Right atrium auricular region (tissue), 2 donors: ENCODE measurements at places on chromosomes 3 and 15.
A peak's percentile ranks its signal among the peaks of the same experiment; 100 is the strongest.

GRCh38 chr3:151751161-151751560 is 17.4 kb downstream of the AADACL2 start:
- no peaks in the 10 kb centered on the region for H3K4me1 ChIP-seq
- no peak overlapping the region for H3K27ac ChIP-seq
- no peak for DNase-seq
- H3K4me3 ChIP-seq, result no peak overlapping the region
- H3K27me3 ChIP-seq, result no peaks in the 10 kb centered on the region

GRCh38 chr3:187066228-187066995 is 72.9 kb downstream of the RPL39L start:
- no peak for DNase-seq
- no peaks in the 10 kb centered on the region for H3K4me1 ChIP-seq
- no peak overlapping the region for H3K27ac ChIP-seq
- no peaks in the 10 kb centered on the region for H3K27me3 ChIP-seq
- H3K36me3 ChIP-seq, result no peaks in the 10 kb centered on the region

- no peak for DNase-seq
- H3K4me3 ChIP-seq, result no peak overlapping the region
- H3K36me3 ChIP-seq, result no peaks in the 10 kb centered on the region
- H3K27me3 ChIP-seq, result no peaks in the 10 kb centered on the region
These were observed 534.6 kb upstream of the ROBO2 start for GRCh38 chr3:76505202-76505845.

DNA sequence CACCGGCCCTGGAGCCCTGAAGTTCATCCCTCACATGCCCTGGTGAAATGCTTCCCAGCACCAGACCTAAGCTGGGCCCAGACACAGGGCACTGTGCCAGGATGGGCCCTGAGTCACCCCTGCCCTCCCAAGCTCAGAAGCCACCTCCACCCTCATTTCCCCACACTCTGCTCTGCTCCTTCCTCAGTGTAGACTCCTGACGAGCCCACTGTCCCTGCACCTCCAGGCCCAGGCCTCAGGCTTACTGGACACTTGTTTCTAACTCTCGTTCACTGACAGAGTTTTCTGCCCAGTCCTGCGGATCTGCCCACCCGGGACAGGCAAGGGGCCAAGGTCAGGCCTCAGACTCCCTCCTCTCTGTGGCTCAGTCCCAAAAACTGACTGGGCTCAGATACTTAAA is 112.6 kb upstream of the RNF7 start:
- H3K27ac ChIP-seq, result no peak overlapping the region
- H3K4me3 ChIP-seq, result no peak overlapping the region
- H3K4me1 ChIP-seq, result no peaks in the 10 kb centered on the region
- no peaks in the 10 kb centered on the region for H3K36me3 ChIP-seq

GRCh38 chr3:178562143-178562946 is 26.1 kb downstream of the KCNMB2 start:
- no peak for DNase-seq
- no peaks in the 10 kb centered on the region for H3K4me1 ChIP-seq
- no peak overlapping the region for H3K4me3 ChIP-seq
- no peak overlapping the region for H3K27ac ChIP-seq

- DNase-seq, result no peak
- H3K4me1 ChIP-seq, result no peaks in the 10 kb centered on the region
- no peaks in the 10 kb centered on the region for H3K36me3 ChIP-seq
- no peak overlapping the region for H3K4me3 ChIP-seq
- no peaks in the 10 kb centered on the region for H3K27me3 ChIP-seq
- H3K27ac ChIP-seq, result peak overlapping the region; percentile 97
These were observed 655 bp upstream of the TMOD3 start for GRCh38 chr15:51828621-51829375.

DNA sequence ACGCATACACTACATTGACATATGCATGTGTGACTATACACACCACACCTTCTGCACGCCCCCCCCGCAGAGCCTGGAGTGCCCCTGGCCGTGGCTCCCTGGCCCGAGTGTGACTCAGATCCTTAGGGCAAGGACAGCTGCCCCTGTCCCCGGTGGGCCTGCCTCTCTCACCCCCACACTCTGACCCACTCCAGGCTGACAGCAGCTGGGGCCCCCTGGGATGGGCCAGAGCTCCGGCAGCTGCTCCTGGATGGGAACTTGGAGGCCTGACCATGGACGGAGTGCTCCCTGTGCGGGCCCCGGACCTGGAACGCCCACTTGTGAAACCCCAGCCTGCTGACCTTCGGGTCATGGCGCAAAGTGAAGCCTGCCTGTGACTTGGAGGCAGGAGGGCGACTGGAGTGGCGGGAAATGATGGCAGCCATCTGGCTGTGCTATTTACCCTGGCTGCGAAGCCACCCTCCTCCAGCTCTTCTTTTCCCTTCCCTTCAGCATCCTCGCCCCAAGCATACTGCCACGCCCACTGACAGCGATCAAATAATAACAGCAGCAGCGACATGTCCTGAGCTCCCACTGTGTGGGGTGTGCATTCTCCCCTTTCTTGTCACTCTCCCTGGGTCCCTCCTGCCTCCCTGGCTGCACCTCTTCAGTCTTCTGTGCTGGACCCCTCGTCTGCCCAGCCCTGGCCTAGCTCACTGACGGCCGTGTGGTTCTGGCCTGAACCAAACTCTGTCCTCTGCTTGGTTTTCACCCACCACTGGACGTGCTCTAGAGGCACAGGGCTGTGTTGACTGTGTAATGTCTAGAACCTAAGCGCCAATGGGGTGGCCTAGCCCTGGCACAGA is 90.7 kb upstream of the MEF2A start:
- peaks cover 2% of the 10 kb centered on the region for H3K4me1 ChIP-seq
- peak overlapping the region; percentile 73 for H3K27ac ChIP-seq
- H3K4me3 ChIP-seq, result no peak overlapping the region
- H3K36me3 ChIP-seq, result no peaks in the 10 kb centered on the region
- H3K27me3 ChIP-seq, result no peaks in the 10 kb centered on the region
